ENCODE measurements at places on chromosomes 12 and 14.

DNA sequence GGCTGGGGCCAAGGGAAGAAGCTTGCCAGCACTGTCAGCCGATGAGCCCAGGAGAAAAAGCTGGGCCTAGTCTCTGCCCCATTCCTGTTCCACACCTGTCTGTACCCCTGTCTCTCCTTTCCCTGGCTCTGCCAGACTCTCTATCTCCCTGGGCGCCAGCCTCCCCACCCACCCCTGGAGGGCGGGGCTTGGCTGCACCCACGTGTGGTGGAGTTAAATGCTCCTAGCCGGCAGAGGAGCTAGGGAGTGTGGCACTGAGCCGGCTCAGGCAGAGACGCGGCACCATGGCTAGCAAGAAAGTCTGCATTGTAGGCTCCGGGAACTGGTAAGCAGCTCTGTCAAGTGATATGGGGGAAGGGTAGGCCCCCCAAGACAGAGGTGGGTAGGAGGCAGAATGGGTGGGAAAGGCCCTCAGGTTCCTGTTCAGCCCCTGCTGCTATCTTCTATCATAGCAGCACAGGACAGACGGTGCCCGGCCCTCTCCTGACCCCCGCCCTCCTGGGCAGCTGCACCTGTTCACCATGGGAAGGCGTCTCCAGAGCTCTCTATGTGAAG is at the start of gene GPD1:
Gene GPD1 (plus strand): TSS at position 242 of the 555 bp plus-strand sequence. CDS start 43 bp downstream, at position 285.
- DNase-seq: no peak

DNA sequence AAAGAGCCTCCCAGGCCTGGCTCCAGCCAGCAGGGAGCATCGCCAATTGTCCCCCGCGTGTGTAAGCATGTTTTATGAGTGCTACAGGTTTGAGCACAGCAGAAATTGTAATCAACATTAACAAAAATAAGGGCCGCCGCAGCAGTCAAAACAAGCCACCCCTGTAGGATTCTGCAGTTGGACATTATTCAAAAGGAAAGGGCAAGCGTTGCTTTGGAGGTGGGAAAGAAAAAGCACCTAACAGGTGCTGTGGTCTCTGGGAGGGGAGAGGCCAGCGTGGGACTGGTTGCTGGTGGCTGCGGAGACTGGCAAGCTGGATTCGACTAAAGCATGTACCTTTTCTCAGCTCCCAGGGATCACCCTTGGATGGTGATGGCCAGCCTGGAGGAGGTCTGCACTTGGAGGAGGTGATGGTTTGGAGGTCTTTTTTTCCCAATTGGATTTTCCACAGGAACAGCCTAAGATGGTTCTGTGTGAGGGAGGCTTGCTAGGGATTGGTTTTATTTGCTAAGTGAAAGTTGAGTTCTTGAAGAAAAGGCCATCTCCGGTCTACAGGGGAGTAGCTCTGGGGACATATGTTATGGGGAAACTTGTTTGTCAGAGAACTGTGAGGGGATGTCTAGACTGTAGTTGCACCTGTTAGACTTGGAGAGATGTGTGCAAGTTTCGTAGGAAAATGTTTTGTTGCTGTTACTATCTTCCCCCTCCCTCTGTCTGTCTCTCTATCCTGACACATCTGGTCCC is 2.0 kb downstream of the DYRK2 start:
- no peak for DNase-seq

DNA sequence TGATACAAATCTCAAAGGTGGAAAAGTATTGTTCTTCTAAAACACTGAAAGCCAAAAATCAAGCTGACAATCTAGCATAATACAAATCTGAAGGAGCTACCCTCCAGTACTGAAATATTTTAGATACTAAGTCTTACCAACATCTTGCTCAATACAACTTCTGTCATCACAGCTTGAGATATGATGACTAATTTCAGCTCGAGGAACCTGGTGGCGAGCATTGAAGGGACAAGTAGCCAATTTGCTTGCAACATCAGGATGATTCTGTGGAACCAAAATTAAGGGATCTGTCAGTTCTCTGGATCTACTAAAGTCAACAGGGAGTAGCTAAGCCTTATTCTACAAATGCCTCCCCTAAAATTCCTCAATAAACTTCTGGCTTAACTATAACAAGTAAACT is 10.4 kb downstream of the GTSF1 start:
- DNase-seq: no peak

DNA sequence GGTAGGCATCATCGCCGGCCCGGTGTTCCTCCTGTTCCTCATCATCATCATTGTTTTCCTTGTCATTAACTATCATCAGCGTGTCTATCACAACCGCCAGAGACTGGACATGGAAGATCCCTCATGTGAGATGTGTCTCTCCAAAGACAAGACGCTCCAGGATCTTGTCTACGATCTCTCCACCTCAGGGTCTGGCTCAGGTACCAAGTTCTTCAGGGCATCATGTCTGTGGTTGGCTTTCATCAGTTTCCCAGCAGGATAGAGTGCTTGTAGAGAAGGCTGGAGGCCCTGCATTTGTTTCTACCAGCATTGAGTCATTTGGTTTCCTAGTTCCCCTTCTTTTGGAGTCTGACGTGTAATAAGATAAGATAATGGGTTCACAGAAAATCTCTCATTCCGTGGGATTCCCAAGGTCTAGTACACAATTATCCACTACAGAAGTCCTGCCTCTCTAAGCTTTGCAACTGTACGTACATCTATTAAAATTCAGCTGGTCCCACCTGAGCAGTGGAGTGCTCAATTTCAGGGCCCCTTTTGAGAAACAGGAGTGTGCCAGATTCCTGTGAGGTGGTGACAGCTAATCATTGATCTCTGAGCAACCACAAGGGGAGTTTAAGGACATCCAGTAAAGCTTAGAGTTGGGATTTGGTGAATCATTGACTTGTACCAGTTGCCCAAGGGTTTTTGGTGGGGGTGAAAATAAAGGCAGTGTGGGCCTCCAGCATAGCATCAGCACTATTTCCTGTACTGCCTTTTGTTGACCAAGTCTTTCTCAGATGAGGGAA is 25.1 kb downstream of the ACVR1B start:
- DNase-seq: no peak

- no peak for DNase-seq
Observed at GRCh38 chr14:97117693-97118092, 320.5 kb downstream of the VRK1 start.

DNA sequence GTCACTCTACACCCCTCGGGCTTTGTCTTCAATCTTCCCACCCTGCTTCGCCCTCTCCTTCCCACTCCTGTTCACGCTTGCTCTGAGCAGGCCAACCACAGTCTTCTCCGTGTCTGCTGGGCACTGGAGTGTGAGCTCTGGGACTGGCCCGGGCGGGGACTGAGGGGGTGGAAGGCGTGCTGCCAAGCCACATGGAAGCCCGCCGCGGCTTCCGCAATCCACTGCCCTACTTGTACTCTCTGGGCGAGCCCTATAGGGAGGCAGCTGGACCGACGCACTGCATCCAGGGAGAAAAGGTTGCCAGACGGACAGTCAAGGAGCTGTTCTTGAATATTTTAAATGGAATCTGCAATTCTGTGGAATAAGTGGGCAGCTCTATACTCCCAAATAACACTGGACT is 24.8 kb downstream of the GOLGA3 start:
- DNase-seq: no peak

DNA sequence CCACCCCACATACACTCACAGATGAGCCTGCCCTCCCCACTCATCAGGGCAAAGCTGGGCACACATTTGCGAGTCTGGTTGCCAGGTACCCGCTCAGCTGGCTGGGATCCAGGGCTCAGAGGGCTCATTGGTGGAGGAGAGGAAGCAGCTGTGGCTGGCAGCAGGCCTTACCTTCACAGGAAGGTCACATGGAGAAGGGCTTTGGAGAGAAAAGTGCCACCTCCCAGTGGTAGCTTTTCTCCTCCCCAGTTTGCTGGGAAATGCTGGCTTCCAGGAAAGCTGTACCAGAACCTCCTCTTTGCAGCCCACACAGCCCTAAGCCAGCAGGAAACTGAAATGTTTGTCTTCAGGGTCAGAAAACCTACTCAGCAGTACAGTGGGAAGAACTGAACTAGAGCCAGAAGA is 55.6 kb downstream of the LGMN start:
- DNase-seq: peak; percentile 81

DNA sequence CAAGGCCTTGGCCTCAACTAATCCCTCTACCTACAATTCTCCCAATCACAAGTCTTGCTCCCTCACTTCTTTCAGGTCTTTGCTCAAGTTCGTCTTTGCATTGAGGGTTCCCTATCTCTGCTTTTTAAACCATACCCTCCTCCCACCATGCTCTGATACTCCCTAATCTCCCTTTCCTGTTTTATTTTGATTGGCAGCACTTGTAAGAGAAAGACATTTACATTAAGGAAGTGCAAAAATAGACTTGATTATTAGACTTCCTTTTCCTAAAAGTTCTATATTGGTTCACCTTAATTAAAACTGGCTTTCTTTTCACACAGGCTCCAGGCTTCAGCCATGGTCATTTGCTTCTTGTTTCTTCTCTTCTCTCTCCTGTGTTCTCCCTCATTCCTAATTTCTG is 18.3 kb upstream of the WIF1 start:
- DNase-seq: no peak

- no peak for DNase-seq
Observed at GRCh38 chr14:71652368-71652767, 279.9 kb upstream of the RGS6 start.

- DNase-seq: no peak
Observed at GRCh38 chr12:53532524-53533445, 25.5 kb upstream of the NPFF start.

- DNase-seq: no peak
Observed at GRCh38 chr12:76398106-76398505, 49.9 kb upstream of the BBS10 start.

GRCh38 chr12:121124402-121125109 is 8.1 kb upstream of the P2RX7 start:
- DNase-seq: peak; percentile 17

DNA sequence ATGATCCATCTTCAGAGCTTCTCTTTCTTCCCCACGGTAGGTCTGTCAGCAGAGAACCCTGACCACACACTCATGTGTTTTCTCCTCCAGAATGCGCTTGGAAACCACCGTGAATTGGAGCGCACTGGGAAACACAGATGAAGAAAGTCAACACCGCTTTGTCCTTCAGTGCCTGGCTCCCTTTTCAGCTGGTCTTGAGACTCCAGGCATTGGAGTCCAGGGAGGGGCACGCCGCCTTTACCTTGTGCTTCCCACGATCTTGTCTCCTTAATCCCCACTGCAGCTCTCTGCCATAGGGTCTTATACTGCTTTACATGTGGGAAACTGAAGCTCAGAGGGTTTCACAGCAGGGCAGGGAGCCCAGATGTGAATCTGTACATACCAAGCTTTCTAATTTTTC is 1.1 kb downstream of the FAM90A1 start:
- no peak for DNase-seq

DNA sequence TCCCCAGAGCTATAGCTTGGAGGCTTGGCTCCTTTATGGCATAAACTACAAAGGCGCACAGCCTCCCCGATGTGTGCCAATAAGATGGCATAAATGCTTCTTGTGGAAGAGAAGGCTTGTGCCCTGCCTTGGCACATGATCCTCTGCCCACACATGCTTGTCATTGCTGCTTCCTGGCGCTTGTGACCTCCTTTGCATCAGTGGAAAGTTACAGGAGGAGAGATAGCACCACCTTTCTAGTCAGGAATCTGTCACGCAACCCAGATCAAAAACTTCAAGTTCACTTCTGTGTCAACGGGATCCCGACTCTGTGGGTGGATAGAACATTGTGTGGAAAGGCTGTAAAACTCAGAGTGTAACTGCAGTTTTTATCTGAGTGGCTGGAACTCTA is 183.8 kb upstream of the HIF1A start:
- no peak for DNase-seq

DNA sequence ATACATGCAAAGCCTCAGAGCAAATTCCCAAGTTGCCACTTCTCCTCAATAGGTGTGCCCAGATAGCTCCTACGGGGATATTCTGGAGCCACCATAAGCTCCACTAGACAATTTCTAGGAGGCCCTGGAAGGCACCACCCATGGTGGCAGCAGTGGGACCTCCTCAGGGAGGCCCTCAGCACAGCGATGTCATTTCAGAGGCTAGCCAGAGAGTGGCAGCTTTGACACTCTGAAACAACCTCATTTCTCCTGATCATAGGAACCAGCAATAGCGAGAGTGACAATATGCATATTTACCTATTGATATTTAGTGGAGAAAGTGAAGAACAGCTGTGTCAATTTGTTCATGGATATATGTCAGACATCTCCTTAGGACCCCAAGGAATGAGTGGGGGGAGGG is 612.3 kb downstream of the SOX5 start:
- no peak for DNase-seq

DNA sequence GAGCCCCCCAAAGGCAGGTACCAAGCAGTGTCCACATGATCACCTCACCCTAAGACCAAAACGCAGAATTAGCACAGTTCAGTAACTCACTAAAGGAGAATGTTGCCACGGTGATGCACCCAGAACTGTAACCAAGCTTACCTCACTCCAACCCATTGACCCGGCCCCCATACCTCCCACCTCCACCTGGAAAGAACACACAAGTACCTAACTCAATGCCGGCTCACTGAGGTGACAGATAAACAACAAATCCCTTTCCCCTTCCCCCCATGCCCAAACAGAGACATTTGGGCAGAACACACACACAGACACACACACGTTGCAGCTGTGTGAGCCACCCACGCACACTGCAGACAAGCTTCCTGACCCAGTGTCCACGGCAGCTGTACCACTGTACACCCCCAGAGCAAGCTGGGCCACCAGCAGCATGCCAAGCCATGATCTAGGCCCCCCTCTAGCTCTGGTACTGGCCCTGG is 1.3 kb downstream of the RAPGEF3 start:
- DNase-seq: no peak

DNA sequence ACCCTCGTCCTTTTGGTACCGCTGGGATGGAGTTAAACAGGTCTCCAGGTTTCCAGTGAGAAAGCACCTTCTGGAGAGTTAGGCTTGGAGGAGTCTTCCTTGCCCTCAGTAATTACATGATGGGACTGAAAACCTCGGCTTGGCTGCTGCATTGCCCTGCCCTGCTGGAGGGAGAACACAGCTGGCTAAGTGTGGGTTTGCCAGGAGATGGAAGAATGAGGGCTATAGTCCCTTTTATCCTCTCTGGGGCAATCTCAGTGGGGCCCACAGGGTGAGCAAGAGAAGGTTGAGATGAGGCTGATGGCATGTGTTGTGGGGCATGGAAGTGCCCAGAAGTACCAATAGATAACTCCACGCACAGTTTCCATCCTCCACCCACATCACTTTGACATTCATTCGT is 23.2 kb upstream of the MEG3 start:
- no peak for DNase-seq

DNA sequence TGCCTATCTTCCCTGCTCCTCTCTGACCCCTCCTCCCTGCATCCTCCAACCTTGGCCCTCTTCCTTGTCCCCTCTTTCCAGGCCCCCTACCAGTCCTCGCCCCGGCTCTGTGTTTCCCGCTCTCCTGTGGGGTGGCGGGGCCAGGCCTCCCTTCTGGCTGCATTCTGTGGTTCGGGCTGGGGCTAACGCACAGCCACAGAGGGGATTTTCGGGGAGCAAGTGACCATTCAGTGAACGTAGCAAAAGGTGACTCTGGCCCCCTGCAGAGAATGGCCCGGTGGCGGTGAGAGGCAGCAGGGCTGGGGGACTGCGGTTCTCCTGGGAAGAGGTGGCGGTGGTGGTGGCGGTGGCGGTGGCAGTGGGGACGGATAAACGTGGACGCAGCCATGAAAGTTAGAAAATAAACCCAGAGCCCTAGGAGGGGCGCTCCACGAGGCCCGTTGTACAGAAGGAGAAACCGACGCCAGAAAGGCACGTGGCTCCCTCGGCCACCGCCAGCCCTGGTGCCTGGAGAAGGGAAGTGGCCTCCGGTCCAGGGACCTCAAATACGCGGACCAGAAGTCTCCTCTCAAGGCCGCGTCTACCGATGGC is 269.6 kb downstream of the ADGRD1 start:
- DNase-seq: no peak

- no peak for DNase-seq
Observed at GRCh38 chr12:115584156-115584555, 693.3 kb downstream of the MED13L start.

- peak; percentile 58 for DNase-seq
Observed at GRCh38 chr12:132491138-132491663, 1.2 kb downstream of the FBRSL1 start.
